Lower lobe of right lung (tissue), 2 donors: ENCODE measurements at places on chromosomes 11 and 22. TPM values are rescaled to one million over a fixed set of nuclear protein-coding genes. Genes with fewer than 3 reads are reported as not detected.

Gene HIPK3
- total RNA-seq = 138 TPM

Gene ADAMTS15
- 8.4 TPM for total RNA-seq

Gene BCO2
- total RNA-seq = 8.9 TPM

Gene HEPHL1
- total RNA-seq = not detected

Gene ANKRD49
- 14.7 TPM for total RNA-seq

Gene APOA5
- 0.41 TPM for total RNA-seq

DNA sequence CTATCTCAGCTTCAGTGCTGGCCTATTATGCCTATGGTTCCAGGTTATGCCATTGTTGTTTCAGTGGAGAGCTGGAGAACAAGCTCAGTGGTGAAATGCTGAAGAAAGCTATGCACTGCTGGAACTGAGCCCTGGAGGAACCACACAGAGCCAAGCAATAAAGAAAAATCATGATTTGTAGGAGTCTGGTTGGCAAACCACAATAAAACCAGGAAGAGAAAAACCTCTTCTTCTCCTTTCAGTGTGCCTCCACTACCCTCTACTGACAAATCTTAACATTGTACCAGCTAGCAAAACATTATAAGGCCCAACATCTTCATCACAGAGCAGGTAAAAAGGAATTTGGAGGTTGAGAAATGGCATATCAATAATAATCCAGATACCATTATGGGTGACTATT is 5.3 kb downstream of the OR51F2 start:
- H3K27ac ChIP-seq = no peak overlapping the region
- no peaks in the 10 kb centered on the region for H3K4me1 ChIP-seq
- no peak for DNase-seq
- H3K4me3 ChIP-seq = no peak overlapping the region
- H3K27me3 ChIP-seq = no peaks in the 10 kb centered on the region
- no peaks in the 10 kb centered on the region for H3K36me3 ChIP-seq

- H3K27ac ChIP-seq = no peak overlapping the region
- no peak overlapping the region for H3K4me3 ChIP-seq
- no peaks in the 10 kb centered on the region for H3K4me1 ChIP-seq
- DNase-seq = peak; percentile 50
- peaks cover 19% of the 10 kb centered on the region for H3K27me3 ChIP-seq
Measured at GRCh38 chr22:26360169-26360885, 68.7 kb upstream of the ASPHD2 start.

DNA sequence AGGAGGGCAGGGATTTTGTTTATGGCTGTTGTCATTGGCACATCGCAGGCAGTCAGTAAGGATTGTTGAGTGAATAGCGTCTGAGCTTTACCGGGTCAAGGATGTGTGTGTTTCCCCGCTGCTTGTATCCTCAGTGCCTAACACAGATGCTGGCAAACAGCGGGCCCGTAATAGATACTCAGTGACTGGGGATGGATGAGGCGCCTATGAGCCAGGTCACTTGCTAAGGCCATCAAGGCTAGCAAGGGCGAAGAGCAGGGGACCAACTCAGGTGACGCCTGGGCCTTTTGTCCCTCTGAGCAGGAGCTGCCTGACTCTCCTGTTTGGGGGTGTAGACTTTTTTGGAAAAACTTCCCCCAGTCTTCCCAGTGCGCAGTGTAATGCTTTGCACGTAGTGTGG is 118.1 kb downstream of the HIPK3 start:
- peak overlapping the region; percentile 33 for H3K4me3 ChIP-seq
- H3K27ac ChIP-seq = no peak overlapping the region
- DNase-seq = no peak
- no peaks in the 10 kb centered on the region for H3K36me3 ChIP-seq

DNA sequence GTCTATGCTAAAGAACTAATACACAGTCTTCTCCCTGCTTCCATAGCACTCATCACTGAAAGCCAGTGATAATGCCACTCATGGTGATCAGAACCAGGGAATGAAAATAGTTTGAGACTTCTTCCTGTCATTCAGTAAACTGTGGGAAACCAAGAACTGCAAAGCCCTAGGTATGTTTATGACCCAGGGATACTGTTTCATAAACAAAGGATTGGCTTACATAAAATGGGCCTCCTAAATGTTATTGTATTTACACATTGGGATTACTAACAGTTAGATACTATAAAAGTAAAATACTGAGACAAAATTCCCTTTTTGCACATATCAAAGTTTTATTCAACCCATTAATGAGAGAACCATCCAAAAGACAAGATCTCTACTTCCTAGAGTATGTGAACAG is 21.3 kb upstream of the CWF19L2 start:
- no peak overlapping the region for H3K27ac ChIP-seq
- no peak overlapping the region for H3K4me3 ChIP-seq
- H3K36me3 ChIP-seq = no peaks in the 10 kb centered on the region
- no peak for DNase-seq
- peaks cover 17% of the 10 kb centered on the region for H3K27me3 ChIP-seq

GRCh38 chr11:76592025-76592914 is 78.3 kb downstream of the LRRC32 start:
- peaks cover 26% of the 10 kb centered on the region for H3K4me1 ChIP-seq
- H3K36me3 ChIP-seq = no peaks in the 10 kb centered on the region
- no peak for DNase-seq
- no peak overlapping the region for H3K27ac ChIP-seq
- H3K27me3 ChIP-seq = no peaks in the 10 kb centered on the region

DNA sequence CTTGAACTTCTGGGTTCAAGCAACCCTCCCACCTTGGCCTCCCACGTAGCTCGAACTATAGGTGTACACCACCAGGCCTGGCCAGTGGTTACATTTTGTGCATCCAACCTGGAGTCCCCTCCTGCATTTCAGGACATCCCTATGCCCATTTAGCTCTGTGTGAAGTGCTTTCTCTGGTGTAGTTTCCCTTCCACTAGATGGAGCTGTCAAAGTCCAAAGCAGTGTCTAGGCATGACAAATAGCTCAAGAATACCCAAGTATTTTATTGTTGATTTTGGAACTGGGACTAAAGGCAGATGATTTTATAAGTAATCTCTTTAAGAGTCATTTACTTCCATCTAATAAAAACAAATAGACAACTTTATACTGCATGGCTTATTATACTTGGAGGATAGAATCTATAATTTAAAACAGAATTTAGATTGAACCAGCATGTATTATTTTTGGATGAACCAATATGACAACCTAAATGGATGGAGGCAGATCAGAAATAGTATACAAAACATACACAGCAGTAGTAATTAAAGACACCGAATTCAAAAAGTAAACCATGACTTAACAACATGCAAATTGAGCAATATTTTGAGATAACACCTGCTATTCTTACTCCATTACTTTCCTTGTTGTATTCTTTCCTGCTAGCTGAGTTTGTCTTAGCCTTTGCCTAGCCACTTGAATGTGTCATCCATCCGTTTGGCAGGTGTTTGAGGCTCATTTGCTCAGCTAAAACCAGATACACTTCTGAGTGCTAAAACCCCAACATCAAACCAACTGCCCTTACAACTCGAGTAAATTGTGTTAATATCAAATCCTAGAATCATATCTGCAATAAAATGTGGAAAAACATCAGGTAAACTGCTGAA is 37.7 kb downstream of the EIF4ENIF1 start:
- H3K27me3 ChIP-seq = no peaks in the 10 kb centered on the region
- no peak overlapping the region for H3K27ac ChIP-seq
- H3K4me1 ChIP-seq = no peaks in the 10 kb centered on the region
- no peak overlapping the region for H3K4me3 ChIP-seq
- no peak for DNase-seq
- H3K36me3 ChIP-seq = peaks cover 79% of the 10 kb centered on the region

DNA sequence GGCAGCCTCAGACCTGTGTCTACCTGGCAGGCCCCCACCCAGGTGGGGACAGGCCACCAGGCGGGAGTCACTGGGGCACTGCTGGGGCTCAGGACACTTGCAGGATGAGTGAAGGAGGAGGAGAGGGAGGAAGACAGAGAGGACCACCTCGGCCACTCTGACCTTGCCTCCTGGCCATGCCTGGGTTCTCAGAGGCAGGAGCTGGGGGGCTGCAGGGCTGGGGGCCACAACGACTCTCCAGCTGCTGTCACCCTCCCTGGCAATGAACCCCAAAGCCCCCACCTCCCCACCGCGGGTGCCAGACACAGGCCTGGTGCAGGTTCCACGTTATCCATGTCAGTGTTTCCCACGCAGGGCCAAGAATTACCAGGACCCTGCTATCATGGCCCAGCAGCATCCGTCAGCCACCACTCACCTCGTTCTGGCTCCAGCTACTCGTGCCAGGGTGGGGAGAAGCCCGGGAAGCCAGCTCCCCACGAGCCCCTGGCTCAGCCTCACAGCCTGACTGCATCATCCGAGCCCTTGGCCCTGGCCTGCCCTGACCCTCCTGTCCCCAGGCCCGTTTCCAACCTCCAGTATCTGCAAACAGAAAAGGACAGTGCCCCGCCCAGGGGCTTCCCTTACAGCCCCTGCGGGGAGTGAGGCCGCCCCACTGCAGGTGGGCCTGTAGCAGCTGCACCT is 62.4 kb downstream of the BRD1 start:
- peaks cover 15% of the 10 kb centered on the region for H3K4me1 ChIP-seq
- peak; percentile 35 for DNase-seq
- no peaks in the 10 kb centered on the region for H3K27me3 ChIP-seq

DNA sequence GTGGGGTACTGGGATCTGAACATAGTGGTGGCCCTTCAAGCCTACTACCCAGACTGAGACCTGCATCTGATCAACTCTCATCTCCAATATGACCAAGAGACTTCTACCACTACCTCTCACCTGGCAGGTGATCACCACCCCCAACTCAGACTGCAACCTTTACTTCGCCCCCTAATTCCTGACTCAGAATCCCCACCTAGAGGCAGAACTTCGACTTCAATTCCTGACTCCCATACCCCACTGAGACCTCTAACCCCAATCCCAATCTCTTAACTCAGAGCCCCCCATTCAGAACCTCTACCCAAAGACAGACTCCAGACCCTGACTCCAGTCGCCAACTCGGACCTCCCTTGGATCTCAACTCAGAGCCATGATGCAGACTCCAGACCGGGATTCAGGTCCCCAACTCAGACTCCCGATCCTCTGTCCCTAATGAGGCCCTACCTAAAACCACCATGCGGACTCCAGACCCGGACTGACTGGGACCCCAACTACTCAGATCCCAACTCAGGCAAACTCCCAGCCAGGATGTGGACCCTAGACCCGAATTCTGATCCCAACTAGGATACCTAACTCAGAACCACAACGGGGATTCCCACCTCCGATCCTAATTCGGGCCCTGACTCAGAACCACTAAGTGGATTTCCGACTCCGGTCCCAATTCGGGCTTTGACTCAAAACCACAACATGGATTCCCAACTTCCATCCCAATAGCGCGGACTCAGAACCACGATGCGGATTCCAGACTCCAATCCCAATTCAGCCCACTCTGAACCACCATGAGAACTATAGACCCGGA is 1.2 kb downstream of the KCNQ1OT1 start:
- no peaks in the 10 kb centered on the region for H3K27me3 ChIP-seq
- H3K27ac ChIP-seq = peak overlapping the region; percentile 92
- DNase-seq = no peak
- H3K4me1 ChIP-seq = peaks cover under 1% of the 10 kb centered on the region

GRCh38 chr22:35324067-35324466 is 24.4 kb downstream of the TOM1 start:
- no peaks in the 10 kb centered on the region for H3K27me3 ChIP-seq
- H3K27ac ChIP-seq = no peak overlapping the region
- peaks cover 100% of the 10 kb centered on the region for H3K36me3 ChIP-seq
- H3K4me3 ChIP-seq = no peak overlapping the region
- peaks cover 15% of the 10 kb centered on the region for H3K4me1 ChIP-seq
- no peak for DNase-seq

- no peak overlapping the region for H3K4me3 ChIP-seq
- H3K27ac ChIP-seq = no peak overlapping the region
- peaks cover 5% of the 10 kb centered on the region for H3K27me3 ChIP-seq
- H3K4me1 ChIP-seq = peaks cover 10% of the 10 kb centered on the region
- H3K36me3 ChIP-seq = no peaks in the 10 kb centered on the region
Measured at GRCh38 chr11:120306519-120307242, 18.4 kb upstream of the TLCD5 start.

GRCh38 chr22:40487663-40488249 is 117.4 kb downstream of the SGSM3 start:
- H3K4me3 ChIP-seq = no peak overlapping the region
- H3K4me1 ChIP-seq = peaks cover 59% of the 10 kb centered on the region
- no peaks in the 10 kb centered on the region for H3K36me3 ChIP-seq

GRCh38 chr11:33731723-33732531 is 4.3 kb downstream of the CD59 start:
- peak overlapping the region; percentile 22 for H3K4me3 ChIP-seq
- H3K4me1 ChIP-seq = peaks cover 57% of the 10 kb centered on the region
- H3K36me3 ChIP-seq = peaks cover 14% of the 10 kb centered on the region
- H3K27ac ChIP-seq = peak overlapping the region; percentile 4
- DNase-seq = no peak

- no peak overlapping the region for H3K4me3 ChIP-seq
- no peak overlapping the region for H3K27ac ChIP-seq
- DNase-seq = no peak
- H3K4me1 ChIP-seq = no peaks in the 10 kb centered on the region
- H3K27me3 ChIP-seq = no peaks in the 10 kb centered on the region
- H3K36me3 ChIP-seq = no peaks in the 10 kb centered on the region
Measured at GRCh38 chr11:132134322-132134721, 763.9 kb downstream of the NTM start.

DNA sequence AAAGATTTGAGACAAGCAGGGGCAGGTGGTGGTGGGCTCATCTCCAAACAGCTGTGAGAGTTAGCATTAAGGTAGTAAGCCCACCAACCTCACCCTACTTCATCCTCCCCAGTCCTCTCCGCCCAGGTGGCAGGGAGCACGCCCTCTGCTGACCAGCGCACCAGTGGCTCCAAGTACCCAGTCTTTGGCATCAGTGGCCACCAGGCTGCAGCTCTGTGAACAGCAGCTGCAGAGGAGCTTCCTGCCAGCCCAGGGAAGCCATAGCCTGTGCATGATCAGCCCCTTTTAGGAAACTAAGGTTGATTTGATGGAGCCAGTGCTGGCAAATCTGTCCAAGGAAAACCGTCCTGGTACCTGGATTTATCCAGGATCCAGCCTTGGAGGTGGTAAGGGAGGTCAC is 21.7 kb downstream of the CAVIN3 start:
- H3K27me3 ChIP-seq = no peaks in the 10 kb centered on the region
- H3K27ac ChIP-seq = no peak overlapping the region
- H3K4me1 ChIP-seq = no peaks in the 10 kb centered on the region

DNA sequence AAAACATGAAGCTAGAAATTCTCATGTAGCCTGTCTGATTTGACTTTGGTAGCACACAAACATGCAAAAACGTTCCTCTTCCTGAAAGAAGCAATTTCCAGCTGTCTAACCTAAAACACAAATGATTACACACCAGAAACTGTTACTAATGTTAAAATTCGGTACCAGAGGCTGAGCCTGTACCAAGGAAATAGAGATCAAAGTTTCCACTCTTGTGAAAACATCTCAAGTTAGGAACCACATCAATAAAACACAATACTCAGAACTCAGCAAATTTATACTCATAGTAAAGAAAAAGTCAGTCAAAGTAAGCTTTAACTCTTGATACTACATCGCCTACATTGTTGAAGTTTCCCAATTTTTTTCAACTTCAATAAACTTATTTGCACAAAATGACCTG is 107.8 kb downstream of the FCHSD2 start:
- H3K4me3 ChIP-seq = no peak overlapping the region
- H3K27ac ChIP-seq = no peak overlapping the region
- DNase-seq = no peak
- peaks cover 10% of the 10 kb centered on the region for H3K4me1 ChIP-seq
- H3K27me3 ChIP-seq = no peaks in the 10 kb centered on the region

- no peaks in the 10 kb centered on the region for H3K27me3 ChIP-seq
- no peak for DNase-seq
- no peaks in the 10 kb centered on the region for H3K36me3 ChIP-seq
Measured at GRCh38 chr11:75024764-75025211, 36.1 kb downstream of the NEU3 start.

- H3K27me3 ChIP-seq = no peaks in the 10 kb centered on the region
- H3K36me3 ChIP-seq = peaks cover 45% of the 10 kb centered on the region
- H3K4me3 ChIP-seq = no peak overlapping the region
- peak; percentile 27 for DNase-seq
Measured at GRCh38 chr11:202490-202889, 4.7 kb downstream of the BET1L start.
